ENCODE measurements at places on chromosomes 6 and 20.

GRCh38 chr6:17771609-17772008 is 64.9 kb upstream of the NUP153 start:
- no peak for DNase-seq

- DNase-seq, result no peak
These were observed 242.1 kb downstream of the PRKN start for GRCh38 chr6:162485464-162485863.

DNA sequence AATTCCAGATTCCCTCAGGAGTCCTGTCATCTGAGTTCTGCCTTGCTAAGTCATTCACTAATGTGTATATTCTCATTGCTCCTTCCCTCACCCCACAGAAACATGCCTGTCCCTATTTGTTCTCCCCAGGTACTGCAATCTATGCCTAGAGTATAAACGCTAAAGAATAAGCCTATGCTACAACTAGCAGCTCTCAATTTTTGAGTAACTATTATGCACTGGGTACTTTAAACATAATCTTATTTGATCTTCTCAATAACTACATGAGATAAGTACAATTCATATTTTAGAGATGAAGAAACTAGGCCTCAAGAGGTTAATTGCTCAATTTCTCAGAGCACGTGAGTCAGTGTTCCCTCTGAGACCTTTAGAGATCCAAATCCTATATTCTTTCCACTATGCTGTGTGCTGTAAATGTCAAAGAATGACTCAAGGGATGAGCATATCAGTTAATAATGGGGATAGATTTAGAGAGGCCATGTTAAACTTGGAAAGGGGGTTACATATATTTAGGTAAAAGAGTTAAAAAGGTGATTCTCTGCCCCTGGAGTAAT is 423.8 kb upstream of the ADGRB3 start:
- no peak for DNase-seq

DNA sequence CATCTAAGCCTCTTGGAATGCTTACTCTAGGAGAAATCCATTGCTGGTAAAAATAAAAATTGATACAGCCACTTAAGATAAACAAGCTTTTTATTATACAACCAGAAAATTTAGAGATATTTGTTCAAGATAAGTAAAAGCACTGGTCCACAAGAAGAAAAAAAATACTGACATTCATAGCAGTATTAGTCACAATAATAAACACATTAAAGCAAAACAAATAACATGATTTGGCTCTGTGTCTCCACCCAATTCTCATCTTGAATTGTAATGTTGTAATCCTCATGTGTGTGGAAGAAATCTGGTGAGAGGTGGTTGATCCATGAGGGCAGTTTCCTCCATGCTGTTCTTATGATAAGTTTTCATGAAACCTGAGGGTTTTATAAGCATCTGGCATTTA is 1093.5 kb upstream of the ADGRB3 start:
- no peak for DNase-seq

DNA sequence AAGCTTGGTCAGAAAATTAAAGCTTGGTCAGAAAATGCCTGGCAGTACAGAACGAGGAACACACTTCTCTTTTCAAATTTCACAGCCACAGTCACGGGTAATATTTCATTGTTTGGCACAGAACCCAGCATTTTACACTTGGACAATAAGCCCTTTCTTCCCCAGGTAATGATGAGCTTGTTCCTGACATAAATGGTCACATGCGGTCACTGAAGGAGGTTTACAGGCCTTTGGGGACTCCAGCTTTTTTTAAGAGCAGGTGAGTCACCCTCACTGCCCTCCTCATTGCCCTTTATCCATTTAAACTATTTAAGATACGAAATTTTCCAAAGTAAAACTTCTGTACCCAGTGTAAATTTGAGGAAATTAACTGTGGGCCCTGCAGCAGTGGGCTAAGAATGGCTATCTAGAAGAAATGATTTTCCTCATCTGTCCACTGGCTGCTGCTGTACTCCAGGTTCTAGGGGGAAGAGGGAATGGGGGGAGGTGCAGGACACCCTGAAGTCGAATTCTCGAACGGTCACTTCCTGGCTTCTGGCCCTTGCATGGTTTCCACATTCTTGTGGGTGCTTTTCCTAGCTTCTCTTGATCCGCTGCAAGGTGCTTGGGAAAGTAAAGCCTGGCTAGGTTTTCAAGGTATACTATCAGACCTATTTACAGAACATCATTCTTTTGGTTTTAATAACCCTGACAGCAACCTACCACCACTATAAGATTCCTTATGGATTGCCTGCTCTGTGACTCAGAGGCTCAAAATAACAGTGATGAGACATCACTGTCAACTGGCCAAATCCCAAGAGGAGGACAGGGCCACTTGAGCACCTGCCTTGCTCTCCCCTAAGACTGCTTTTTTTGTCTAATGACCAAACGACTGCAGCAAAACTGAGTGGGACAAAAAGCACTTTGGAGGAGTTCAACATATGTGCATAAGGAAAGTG is 75.8 kb downstream of the PREP start:
- DNase-seq, result no peak

DNA sequence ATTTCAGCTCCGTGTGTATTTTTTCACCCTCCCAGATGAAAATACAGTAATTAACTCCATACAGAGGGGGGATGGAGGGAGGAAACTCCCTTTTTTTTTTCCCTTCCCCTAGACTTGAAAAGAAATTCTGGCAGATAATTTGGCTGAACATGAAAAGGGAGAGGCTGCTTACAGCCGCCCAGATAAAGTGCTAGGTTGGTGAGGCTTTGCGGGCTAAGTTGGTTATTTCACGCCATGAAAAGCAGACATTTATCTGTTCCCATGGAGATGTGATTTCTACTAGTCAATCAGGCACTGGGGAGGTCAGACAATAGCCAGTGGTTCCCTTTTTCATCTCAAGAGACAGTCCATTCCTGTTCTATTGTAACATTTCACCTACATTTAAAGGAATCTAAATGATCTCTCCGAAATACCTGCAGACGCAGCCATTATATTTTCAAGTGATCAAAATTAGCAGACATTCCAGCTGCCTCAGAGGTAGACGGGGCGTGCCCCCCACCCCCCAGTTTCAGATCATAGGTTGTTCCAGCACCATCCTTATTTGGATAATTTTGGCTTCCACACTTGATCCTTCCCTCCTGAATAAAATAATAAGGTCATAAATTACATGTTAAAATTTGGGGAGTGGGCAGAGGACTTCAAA is 143.9 kb upstream of the ZNF217 start:
- no peak for DNase-seq

All from sigmoid colon (tissue), 7 donors.